Fibroblast of upper back skin (primary cell): ENCODE measurements at places on chromosomes 11 and 22.

DNA sequence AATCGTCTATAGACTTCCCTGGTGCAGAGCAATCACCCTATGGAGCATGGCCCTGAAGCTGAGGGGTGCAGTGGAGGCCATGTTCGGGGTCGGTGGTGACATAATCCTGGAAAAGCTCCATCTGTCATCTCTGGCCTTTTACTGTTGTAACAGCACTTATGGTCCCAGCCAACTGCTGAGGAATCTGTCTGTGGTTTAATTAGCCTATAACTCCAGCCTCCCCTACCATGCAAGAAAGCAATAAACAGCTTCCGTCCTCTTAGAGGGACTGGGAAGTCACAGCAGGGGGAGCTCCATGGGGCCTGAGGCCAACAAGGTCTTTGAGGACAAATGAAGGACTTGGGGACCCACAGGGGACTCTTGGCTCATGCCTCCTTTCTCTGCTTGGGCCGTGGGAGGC, 159.1 kb upstream of the NECTIN1 start:
- no peak for DNase-seq

DNA sequence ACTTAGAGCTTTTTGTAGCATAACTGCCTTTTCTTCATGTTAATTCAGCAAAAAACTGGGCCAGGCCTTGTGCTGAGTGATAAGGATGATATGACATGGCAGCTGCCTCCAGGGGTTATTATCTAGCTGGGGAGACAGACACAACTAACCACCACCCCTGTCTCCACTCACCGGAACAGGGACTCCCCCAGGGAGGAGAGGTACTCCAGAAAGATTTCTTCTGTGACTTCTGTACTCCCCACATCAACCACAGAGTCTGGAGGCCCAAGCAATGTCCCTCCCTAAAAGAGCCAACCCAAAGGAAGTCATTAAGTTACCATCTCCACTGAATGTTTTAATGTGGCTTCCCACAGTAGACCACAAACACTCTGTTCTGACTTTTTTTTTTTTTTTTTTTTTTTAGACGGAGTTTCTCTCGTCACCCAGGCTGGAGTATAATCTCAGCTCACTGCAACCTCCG, 14.3 kb upstream of the PMM1 start:
- no peak for DNase-seq

- DNase-seq, result no peak
Observed at GRCh38 chr11:133215596-133216230, 316.6 kb downstream of the OPCML start.

DNA sequence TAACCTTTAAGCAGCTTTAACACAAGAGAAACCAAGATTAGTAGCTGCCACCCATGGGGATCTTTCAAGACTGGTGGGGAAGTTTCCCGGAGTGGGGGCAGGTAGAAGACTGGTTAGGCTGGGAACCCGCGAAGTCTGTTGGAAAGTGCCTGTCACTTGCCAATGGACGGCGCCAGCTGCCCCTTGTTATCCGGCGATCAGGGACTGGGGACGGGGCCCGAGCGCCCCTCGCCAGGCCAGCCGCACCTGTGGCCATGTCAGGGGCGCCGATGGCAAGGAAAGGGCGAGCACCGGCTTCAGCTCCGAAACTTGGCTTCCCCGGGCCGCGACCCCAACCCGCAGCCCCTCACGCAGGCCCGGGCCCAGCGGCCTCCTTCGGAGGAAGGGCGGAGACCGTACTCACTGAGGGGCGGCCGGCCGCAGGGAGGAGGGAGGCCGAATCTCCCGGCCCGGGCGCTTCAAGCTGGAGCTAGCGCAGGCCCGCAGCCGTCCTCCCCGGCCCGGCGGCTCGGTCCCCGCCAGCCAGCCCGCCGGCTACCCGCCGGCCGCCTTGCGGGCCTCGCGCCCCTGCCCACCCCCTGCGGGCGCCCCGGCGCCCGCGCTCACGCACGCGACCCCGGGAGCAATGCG, 539 bp downstream of the EIF4ENIF1 start:
- no peak for DNase-seq

GRCh38 chr11:33434294-33434693, 177.1 kb downstream of the HIPK3 start:
- DNase-seq, result no peak

GRCh38 chr11:43234881-43235280, 76.9 kb upstream of the API5 start:
- DNase-seq, result peak; percentile 4

- DNase-seq, result no peak
Observed at GRCh38 chr11:16750417-16750816, 12.0 kb downstream of the C11orf58 start.

GRCh38 chr11:121012091-121012490, 11.8 kb upstream of the TBCEL start:
- DNase-seq, result no peak

DNA sequence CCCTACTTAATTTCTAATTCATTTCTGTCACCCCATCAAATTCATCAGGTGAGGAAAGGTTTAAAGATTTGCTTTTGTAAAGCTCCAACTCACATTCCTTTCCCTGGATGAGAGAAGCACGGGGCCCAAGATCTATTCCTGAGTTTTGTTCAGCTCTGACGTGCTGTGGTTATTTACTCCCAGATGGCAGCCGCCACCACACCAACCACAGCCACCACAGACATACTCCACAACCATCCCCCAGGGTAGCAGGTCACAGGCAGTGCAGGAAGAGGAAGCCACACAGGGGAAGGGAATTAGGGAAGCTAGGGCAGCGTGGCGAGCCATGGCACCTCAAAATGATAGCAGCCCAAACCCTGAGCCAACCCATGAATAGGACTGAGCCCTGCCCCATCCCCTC, 63.5 kb upstream of the CSNK2A3 start:
- DNase-seq, result peak; percentile 76

DNA sequence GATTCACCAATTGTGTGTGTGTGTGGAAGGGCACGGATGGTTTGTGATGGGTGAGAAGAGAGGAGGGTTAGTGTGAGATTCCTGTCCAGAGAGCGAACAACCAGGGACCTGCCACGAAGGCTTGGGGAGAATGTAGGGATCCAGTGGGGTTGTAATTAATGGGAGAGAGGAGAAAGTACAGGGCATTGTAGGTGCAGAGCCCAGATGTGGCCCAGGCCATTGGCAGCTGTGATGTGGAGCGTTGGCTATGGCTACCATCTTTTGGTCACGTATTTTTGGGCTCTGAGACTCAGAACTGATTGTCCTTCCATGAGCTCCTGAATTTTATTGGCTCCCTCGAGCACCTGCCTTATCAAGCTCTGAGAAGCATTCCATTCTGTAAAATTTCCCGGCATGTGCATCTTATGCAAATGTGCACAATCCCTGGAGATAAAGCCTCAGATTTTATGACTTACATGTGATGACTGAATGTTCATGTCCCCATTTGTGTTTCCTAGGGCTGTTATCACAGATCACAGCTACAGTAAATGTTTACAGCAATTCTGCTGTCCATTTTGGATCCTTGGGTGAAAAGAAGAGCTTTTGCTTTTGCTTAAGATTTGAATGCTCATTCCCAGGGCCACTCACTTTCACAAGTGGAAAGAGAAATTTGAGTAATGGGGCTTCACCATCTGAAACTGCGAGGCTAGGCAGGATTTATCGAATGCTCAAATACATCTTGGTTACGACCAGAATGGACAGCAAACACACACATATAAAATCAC, 33.1 kb downstream of the SLC5A1 start:
- no peak for DNase-seq

DNA sequence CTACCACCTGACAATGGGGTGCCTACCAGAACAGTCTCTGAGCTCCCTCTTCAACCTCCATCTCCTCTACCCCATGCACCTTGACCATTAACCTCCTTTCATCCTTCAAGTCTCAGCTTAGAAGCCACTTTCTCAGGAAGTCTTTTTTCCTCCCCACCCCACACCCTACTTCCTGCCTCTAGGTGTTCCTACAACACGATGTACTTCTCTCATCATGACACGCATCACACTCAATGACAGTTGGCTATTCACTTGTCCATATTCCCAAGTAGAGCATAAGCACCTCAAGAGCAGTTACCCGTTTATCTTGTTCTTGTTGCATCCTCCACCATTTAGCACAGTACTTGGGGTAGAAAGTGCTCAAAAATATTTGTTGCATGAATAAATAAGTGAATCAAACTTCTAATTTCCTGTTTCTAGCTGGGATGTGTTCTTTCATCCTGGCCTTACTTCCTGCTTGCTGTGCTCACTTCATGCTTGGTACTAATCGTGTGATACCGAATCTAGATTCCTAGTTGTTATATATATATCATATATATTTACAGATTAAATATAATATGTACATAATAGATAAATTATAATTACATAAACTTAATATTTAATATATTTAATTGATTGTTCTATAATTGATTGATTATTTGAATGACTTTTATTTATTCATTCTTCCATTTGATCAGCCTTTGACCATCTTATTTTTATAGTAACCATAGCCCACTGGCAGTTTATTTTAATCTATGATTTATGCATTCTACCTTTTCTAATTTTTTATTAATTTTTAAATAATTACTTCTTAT, 177.5 kb upstream of the TMEM45B start:
- no peak for DNase-seq

GRCh38 chr11:62133328-62134065, 9.7 kb downstream of the INCENP start:
- no peak for DNase-seq

- no peak for DNase-seq
Observed at GRCh38 chr22:49793296-49793695, 34.4 kb downstream of the BRD1 start.

DNA sequence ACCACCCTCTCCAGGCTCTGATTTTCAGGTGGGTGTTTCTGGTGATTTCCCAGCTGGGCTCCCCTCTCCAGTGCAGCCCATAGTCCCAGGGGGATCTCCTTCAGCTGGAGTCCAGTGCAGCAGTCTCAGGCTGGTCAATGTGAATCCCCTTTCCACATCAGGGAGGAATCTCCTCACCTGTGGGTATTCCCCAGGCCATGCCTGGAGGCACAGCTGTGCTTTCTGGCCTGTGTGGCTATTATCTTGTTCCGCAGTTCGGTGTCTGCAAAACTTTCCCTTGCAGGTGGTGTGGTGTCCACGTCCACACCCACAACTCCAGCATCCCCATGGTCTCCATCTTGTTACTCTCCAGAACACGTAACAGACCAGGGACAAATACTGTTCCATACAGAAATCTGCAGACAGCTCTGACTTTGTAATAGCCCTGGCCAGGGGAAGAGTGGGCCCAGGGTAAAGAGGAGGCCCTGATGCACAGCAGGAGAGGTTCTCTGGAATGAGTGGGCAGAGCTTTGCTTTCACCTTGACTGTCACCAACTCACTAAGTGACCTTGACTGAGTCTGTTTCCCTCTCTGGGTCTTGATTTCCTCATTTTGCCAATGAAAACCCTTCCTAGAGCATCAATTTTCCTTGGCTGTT, 183.2 kb downstream of the CSNK2A3 start:
- DNase-seq, result no peak

- no peak for DNase-seq
Observed at GRCh38 chr11:69243496-69244200, 50.3 kb upstream of the MYEOV start.

- peak; percentile 39 for DNase-seq
Observed at GRCh38 chr11:35281169-35281688, 138.1 kb downstream of the SLC1A2 start.

- no peak for DNase-seq
Observed at GRCh38 chr11:12195768-12196167, 85.4 kb downstream of the MICAL2 start.

GRCh38 chr11:75946531-75947530, 131.8 kb downstream of the UVRAG start:
- peak; percentile 63 for DNase-seq

GRCh38 chr11:64553554-64554201, 37.3 kb upstream of the SLC22A12 start:
- DNase-seq, result peak; percentile 41

GRCh38 chr22:32534252-32535235, 59.9 kb downstream of the FBXO7 start:
- DNase-seq, result peak; percentile 50

DNA sequence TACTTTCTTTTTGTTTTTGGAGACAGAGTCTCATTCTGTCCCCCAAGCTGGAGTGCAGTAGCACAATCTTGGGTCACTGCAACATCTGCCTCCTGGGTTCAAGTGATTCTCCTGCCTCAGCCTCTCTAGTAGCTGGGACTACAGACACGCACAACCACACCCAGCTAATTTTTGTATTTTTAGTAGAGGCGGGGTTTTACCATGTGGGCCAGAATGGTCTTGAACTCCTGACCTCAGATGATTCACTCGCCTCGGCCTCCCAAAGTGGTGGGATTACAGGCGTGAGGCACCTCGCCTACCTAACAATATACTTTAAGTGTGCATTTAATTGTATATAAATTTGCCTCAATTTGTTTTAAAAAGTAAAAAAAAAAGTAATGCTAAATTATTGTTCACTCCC, 38.4 kb downstream of the GRK3 start:
- no peak for DNase-seq

DNA sequence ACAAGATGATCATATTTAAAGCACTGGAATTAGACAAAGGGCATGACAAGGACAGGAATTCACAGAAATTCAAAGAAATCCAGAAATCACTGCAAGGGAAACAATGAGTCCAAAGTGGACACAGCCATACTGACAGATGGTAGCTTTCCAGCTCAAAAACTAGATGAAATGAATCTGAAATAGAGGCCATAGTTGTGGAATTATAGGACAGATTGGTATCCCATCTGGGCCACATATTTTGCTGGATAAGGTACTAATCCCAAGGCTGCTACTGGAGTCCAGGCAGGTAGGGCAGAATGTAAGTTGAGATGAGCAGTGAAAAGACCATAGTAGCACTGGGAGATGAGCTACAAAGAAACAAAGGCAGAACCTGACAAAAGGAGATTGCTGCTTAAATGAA, 258.3 kb upstream of the ANO3 start:
- no peak for DNase-seq

DNA sequence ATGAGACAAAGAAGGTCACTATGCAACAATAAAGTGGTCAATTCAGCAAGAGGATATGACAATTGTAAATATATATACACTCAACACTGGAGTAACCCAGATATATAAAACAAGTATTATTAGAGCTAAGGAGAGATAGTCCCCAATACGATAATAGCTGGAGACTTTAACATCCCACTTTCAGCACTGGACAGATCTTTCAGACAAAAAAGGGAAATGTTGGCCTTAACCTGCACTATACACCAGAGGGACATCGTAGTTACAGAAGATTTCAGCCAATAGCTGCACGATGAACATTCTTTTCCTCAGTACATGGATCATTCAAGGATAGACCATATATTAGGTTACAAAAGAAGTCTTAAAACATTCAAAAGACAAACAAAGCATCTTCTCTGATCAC, 29.9 kb downstream of the PIWIL3 start:
- DNase-seq, result no peak

DNA sequence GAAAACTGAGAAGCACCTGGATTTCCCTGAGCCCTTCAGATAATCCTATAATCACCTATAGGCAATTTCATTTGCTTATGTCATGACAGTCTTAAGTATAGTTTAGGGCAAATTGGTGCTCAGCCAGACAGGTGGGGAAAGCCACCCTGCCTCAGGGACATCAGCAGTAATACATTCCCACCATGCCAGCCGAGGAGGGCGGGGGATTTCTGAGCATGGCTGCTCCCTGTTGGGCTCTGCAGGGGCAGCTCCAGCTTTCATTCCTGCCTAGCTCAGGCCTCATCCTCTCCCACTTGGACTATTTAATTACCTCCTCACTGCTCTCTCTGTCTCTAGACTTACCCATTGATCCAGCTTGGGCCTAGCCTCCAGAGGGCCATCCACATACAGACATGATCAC, 9.0 kb upstream of the DRD2 start:
- no peak for DNase-seq
